ENCODE measurements at places on chromosomes 7 and 10. TPM values are rescaled to one million over a fixed set of nuclear protein-coding genes. Genes with fewer than 3 reads are reported as not detected.

Gene GIMAP5
- total RNA-seq, result 5.3 TPM

Gene PRKCQ
- 1.9 TPM for total RNA-seq

Gene MBL2
- not detected for total RNA-seq

Gene NAT16
- not detected for total RNA-seq

Gene ACHE
- 0.22 TPM for total RNA-seq

All from esophagus squamous epithelium (tissue), 5 donors.